ENCODE measurements at places on chromosomes 5 and 9. TPM values are rescaled to one million over a fixed set of nuclear protein-coding genes. Genes with fewer than 3 reads are reported as not detected.
A peak's percentile ranks its signal among the peaks of the same experiment; 100 is the strongest.

PAEP gene
- total RNA-seq: 0.38 TPM

IRF1 gene
- 34.7 TPM for total RNA-seq

DNA sequence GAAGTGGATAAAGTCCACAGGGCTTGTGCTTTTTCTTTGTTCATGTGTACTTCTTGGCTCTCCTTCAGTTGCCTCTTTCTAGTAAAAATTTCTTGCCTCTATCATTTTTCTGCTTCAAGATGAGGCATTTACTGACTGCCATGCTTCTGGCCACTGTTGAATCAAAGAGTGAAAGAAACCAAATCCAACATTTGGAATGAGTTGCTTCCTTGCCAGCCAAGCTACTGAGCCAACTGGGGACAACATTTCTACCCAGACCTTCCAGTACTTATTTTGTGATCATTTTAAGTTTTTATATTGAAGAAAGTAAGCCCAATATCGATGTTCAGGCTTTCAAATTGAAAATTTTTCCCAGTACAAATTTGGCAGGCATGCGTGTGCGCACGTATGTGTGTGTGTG lies 73.2 kb downstream of the SNCAIP start:
- H3K36me3 ChIP-seq: no peaks in the 10 kb centered on the region
- no peak for DNase-seq
- no peaks in the 10 kb centered on the region for H3K27me3 ChIP-seq
- no peak overlapping the region for H3K27ac ChIP-seq

GRCh38 chr9:127195976-127196825 lies 68.4 kb upstream of the GARNL3 start:
- no peak for DNase-seq
- peaks cover 2% of the 10 kb centered on the region for H3K27me3 ChIP-seq
- no peaks in the 10 kb centered on the region for H3K36me3 ChIP-seq
- H3K27ac ChIP-seq: no peak overlapping the region
- no peaks in the 10 kb centered on the region for H3K4me1 ChIP-seq
- no peak overlapping the region for H3K4me3 ChIP-seq

DNA sequence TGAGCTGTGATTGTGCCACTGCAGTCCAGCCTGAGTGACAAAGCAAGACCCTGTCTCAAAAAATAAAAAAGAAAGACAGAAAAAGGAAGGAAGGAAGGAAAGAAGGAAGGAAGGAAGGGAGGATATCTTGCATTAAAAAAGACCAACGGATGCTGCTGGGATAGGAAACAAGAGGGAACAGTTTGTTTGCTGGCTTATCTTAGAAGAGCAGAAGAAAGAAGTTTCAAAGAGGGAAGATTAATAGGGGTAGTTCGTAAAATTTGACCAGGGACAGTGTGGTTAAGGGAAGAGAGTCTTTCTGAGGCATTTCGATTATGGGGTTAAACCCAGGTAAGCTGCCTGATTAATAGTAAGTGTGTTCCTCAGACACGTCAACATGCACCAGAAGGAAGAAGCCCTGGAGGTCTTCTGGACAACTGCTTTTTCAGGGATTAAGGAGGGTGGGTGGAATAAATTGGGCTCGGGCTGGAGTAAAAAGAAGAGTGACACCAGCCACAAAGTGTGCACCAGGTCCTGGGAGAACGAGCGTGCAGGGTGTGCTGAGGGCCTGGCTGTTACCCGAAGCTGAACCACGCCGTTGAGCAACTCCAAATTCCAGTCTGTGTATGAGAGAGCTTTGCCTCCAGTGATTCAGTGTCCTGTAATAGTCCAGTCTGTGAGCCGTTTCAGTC lies 24.8 kb downstream of the FYB1 start:
- peak overlapping the region; percentile 20 for H3K4me3 ChIP-seq
- H3K27ac ChIP-seq: peak overlapping the region; percentile 92
- peaks cover 31% of the 10 kb centered on the region for H3K36me3 ChIP-seq

All from thymus (tissue), 14 donors.